ENCODE measurements at places on chromosomes 5 and 9.

DNA sequence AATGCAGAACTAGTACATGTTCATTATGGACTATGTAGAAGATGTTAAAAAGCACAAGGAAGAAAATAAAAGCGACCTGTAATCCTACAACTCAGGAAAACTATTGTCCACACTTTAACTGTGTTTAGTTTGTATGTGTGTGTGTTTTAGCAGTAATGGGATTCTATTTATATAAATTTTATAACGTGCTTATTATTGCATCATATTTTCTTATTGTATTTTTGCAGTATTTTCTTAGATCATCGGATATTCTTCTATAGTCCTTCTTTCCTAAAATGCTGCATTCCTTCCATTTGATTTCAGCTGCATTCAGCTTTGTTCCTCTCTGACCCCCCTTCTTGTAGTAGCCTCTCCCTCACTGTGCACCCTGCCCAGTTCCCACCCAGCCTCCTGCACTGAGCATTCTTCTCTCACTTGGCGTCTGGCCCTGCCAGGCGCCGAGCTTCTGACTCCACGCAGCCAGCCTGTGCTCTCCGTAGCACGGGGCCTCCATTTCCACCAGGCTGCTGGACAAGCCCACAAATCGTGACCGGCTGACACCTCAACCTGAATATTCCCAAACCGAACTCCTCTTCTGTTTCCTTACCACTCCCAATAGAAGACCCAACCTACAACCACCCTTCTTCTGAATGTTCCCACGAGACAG is 39.9 kb downstream of the MVB12B start:
- peak; percentile 92 for DNase-seq

DNA sequence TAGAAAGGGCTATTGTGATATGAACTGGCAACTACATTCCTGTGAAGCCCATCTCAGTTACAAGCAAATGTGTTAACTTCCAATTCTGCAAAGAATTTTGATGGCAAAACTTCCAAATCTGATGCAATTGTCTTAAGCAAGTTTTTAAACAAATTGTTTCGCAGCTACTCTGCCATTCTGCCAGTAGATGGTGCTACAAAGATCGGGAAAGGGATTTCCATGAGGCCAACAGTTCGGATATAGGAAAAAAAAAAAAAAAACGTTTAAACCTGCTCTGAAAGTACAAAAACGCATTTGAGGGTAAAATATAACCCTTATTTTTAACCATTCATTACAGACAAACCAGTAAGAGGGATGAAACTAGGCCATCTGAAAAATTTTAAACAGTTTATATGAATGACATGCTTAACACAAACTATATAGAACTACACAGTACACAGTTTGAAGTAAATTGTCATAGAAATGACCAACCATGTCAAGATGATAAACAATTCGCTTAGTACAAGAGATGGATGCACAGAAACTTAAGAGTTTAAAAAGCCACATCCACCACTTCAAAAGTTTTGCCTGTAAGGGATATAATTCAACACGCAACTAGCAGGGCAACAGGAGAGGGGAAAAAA is 2.2 kb downstream of the HNRNPA0 start:
- DNase-seq: peak; percentile 72

- no peak for DNase-seq
Measured at GRCh38 chr9:135414293-135414692, 65.3 kb upstream of the PPP1R26 start.

- no peak for DNase-seq
Measured at GRCh38 chr5:166596043-166596442, 1695.4 kb upstream of the WWC1 start.

DNA sequence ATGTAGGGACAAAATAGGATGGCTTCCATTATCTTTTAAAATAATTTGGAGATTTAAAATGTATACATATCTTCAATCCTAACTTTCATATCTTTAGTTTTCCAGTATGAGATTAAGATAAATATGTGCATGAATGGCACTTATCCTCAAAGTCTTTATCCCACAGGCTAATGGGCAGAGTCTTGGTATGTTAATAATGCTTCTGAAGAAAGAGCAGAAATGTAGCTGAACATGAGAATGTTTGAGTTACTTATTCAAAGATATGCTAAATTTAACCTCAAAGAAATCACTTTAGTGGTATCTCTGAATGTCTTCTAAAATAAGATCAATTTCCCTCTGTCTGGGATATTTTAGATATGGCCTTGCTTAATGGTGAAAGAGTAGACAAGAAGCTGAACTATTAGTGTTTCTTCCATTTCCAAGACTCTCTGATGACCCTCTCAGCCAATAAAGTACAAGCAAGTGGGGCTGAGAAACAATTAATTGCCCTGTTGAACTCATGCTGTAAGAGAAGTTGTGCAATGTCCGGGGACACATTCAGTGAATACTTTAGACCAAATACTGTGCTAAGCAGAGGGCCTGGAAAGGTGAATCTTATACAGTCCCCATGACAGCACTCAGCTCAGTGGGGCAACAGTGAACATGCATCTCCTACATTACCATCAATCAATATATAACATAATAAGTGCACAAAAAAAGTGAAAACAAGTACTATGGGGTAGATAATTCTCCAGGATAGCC is 50.0 kb upstream of the ADAMTSL1 start:
- no peak for DNase-seq

GRCh38 chr9:101383361-101383760 is 1.4 kb downstream of the BAAT start:
- DNase-seq: no peak

GRCh38 chr9:89664896-89665329 is 60.1 kb downstream of the GADD45G start:
- DNase-seq: no peak

DNA sequence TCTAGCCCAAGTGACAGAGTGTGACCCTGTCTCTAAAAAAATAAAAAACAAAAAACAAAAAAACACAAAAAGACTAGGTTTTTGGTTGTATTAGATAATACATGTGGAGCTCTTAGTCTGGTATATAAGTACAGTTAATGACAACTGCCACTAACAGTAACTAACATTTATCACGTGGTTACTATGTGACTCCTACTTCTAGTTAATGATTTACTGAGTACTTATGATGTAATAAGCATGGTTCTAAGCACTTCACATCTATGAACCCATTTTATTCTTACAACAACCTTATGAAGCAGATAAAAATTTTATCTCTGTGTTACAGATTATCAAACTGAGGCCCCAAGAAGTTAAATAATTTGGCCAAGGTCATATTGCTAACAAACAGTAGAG is 6.1 kb upstream of the TMEFF1 start:
- no peak for DNase-seq

- DNase-seq: no peak
Measured at GRCh38 chr9:125649315-125649714, 57.7 kb downstream of the MAPKAP1 start.

GRCh38 chr9:98558575-98558974 is 150.2 kb downstream of the GABBR2 start:
- no peak for DNase-seq

- DNase-seq: no peak
Measured at GRCh38 chr5:1118231-1118698, 6.4 kb upstream of the SLC12A7 start.

DNA sequence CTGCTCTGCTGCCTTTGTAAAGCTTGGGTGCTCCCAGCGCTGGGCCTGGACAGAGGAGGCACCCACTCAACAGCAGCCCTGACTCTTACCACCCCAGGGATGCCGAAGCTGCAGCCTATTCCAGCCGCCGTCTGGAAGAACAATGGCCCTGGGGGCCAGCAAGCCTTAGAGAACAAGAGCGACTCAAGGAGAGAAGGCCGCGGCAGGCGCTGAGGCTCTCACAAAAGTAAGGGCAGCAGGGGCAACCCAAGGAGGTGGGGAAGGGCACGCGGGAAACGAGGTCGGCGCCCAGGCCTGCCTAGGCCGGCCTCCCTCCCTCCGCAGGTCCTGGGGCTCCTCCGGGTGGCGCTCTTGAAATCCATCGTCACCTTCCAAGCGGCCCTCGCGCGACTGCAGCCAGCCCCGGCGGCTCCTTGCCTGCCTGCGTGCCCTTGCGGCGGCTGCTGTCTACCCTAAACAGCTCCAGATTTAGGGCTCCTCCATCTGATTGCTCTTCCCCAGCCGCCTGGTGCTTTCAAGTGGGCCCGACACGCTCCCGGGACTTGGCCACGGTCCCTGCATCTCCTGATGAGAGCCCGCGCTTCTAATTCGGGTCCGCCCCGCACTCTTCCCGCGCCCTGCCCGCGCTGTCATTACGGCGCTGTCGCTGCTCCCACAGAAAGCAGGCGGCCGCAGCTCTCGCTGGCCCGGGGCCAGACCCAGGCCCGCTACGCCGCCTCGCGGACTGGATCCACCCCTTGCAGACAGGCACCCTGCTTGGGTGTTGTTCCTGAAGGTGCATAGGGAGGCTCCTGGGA is 213.3 kb downstream of the SEMA6A start:
- peak; percentile 67 for DNase-seq

GRCh38 chr5:179876610-179876952 is 18.0 kb upstream of the MRNIP start:
- no peak for DNase-seq

DNA sequence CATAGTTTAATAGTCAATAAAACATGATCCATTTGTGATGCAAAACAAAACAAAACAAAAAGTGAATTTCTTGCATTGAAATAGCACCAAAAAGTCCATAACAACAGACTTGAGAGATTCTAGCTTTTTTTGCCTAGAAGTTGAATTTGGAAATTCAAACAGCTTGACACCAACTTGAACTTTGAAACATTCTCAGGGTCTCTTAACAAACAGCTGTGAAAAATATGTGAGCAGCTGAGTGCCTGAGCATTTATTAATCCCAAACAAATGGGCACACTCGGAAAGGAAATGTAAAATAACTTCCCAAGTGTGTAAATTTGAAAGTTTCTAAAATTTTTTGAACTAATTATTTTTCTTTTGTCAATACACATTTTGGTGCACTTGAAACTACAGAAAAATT is 56.0 kb upstream of the HMHB1 start:
- DNase-seq: no peak

GRCh38 chr5:14413331-14413750 is 168.3 kb upstream of the OTULINL start:
- DNase-seq: no peak

DNA sequence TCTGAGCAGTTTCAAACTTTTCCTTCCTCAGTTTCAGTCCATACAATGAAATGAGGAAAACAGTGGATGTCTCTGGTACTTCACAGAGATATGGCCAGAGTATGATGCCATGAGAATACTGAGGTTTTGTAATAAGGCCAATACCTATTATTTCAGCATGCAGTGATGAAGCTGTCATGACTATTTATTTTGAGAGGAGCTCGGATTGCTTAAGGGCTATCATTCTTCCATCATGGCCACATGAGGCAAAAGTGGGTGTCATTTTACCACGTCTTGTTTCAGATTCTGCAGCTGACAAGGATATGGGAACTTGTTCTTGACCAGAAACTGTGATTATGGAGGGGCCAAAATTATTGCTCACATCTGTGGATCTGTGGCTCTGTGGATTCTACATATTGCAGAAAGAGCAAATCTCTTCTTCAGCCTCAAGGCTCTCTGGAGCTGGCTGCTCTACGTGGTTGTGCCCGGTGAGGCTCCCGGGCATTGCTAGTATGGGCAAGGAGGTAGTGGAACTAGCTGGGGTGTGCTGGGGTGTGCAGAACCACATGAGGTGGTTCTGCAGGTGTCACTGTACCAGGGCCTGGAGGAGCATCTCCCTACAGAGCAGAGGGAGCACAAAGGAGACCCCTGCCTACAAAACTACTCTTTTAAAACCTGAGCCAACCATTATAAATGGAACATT is 180.3 kb downstream of the SEMA6A start:
- no peak for DNase-seq

GRCh38 chr9:111648066-111648465 is 13.3 kb upstream of the GNG10 start:
- no peak for DNase-seq

- no peak for DNase-seq
Measured at GRCh38 chr5:9524941-9525340, 20.9 kb downstream of the SEMA5A start.

DNA sequence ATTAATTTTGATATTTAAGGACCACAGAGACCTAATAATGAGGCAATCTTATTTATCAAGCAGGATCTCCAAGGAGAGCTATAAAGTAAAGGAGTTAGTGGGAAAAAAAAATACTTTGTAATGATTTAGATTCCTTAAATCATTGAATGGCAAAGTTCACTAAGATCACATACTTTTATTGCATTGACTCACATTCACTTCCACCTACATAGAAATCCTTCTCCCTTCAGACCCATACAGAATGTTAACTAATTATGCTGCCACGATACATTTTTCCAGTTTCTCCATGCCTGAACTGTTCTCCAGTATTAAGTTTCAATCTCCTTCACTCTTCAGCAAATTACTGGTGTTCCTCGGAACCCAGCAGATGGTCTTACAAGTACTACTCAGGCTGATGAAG is 388.7 kb downstream of the EFNA5 start:
- no peak for DNase-seq

DNA sequence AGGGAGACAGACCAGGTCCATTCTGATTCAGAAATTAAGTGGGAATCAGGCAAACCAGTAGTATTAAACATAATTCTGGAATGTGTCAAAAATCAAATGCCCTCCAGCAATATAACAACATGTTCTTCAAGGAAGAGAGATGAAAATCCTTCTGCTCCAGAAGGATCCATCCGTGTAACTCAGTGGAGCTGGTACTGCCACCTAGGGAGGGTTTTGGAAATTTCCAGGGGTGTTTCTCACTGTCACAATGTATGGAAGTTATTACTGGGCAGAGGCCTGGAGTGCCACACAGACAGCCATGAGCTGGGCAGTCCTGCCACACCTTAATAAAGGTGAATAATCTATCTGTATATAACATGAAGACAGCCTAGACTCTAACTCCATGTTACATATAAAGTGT is 87.5 kb downstream of the TTLL11 start:
- DNase-seq: no peak

DNA sequence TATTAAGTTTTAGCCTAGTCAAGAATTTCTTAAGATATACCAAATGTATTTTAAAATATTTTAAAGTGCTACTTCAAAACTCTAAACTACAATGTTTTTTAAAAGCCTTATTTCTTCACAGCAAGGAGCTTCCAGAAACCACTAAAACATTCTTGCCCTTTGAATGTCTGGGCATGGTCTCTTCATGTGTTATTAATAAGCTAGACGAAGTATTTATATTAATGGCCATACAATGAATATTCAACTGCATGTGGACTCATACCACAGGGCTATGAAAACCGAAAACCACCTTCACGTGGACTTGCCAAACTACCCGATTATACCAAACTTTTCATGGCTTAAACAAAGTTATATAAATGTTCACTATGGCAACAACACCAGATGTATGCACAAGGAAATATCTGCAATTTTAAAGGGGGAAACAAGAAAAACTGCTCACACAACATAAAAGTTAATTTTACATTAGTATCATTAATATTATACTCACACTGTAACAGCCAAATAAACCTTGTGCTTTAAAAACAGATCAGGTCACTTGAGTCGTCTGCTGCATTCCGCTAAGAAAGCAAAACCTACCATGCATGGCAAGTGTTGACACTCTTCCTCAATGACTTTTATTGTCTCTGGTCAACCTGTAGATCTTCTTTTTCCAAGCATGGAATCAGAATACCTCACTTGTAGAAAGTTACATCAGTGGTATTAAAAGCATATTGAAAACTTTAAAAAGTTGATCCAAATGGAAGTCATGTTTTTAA is 246.3 kb downstream of the BNC2 start:
- no peak for DNase-seq

Data from globus pallidus (tissue), 1 donor.